GM03348 (cell line): ENCODE measurements at places on chromosomes 7 and 10.

- DNase-seq, result peak; percentile 89
Observed at GRCh38 chr7:139709485-139709884, 68.3 kb downstream of the HIPK2 start.

GRCh38 chr7:10939237-10939910 lies 34.3 kb upstream of the PHF14 start:
- DNase-seq, result peak; percentile 20

DNA sequence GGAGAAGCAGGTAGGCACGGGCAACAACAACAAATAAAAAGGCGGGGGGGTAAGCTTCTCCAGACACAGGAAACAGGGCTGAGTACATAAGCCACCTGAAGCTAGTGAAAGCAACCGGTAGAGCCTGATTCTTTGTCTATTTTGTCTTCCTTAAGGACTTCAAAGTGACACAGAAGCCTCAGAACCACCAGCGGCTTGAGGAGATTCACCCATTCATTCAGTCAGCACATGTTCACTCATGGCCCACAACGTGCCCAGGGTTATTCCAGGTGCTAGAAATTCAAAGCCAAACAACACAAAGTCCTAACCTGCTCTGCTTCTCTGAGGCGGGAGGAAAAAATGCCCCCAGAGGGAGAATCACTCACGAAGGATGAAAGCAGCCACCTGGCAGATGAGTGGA lies 69.3 kb upstream of the C7orf33 start:
- no peak for DNase-seq

GRCh38 chr10:71512761-71513539 lies 116.2 kb downstream of the CDH23 start:
- DNase-seq, result no peak

DNA sequence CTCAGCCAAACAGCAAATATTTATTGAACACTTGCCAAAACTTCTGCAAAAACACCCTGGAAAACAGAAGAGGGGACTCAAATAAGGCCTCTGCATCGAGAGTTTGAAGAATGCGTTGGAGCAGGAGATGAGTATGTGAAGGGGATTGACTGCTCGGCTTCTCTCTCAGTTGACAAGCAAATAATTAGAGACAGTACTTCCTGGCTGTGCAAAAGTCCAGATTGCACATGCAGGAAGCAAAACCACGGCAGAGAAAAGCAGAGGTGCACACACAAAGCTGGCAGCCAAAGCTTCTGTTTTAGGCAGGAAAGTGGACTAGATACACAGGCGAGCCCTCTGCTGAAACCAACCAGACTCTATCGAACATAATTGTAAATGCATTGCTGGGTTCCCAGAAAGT lies 343.6 kb upstream of the MGMT start:
- no peak for DNase-seq

- no peak for DNase-seq
Observed at GRCh38 chr7:69603351-69603750, 5.1 kb downstream of the AUTS2 start.

DNA sequence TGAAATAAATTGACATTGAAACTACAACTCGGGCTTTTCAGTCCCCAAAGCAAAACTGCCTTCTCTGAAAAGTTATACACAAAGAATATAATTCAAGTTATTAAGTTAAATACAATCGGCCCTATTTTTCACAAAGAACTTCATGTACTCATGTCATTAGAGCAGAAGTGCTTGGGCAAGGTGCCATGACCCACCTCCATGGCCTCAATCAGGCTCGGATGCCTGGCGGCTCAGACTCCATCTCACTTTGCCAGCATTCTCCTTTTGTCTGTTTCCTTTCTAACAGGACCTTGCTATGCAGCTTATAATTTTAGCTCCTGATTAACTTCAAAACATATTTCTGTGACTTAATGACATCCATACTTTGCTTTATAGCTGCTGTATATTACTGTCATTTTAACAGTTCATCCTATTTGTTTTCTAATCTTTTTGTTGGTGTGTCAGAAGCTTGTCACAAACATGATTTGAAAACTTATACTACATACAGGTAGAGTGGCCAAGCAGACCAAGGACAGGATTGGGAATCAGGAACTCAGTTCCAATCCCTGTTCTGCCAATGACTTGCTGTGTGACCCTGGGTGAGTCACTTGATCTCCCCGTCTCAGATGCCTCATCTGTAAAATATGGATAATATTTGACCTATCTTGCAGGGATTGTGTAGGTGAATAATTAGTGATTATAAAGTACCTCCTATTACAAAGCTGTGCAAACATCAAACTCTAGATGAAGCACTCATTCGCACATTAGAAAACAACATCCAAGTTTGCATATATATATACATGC lies 60.8 kb upstream of the ITGA8 start:
- no peak for DNase-seq

DNA sequence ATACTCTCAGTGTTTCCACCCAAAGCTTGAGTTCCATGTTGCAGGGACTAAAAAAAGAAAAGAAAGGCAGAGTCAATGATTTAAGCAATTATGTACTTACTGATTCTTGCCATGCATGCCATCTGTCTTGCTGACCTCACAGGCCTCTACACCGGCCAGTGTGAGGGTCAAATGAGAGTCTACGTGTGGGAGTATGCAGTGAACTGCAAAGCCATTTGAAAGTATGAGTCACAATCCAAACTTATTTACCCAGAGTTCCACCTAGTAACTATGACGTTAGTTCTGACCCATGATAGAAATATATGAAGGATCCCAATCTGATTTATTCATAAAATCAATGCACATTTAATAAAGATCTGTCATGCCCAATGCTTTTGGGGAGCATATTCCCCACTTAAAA lies 26.5 kb downstream of the PDE1C start:
- DNase-seq, result peak; percentile 26

DNA sequence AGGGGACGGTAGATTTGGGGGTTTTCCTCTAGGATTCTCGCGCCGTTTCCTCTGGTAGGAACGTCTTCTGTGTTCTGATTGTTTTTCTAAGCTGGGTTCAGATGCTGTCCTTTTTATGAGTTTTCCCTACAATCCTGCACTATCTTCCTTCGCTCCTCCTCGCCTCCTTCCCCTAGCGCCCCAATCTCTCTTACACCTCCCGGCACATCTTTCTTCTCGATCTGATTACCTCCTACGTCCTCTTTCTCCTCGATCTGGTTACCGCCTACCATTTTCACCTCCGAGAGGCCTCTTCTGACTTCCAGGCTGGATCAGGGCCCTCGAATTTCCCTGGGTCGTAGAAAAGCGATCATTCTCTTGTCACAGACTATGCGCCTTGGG lies 413 bp downstream of the BUD31 start:
- no peak for DNase-seq

- DNase-seq, result peak; percentile 67
Observed at GRCh38 chr7:131431289-131431688, 103.6 kb downstream of the MKLN1 start.

DNA sequence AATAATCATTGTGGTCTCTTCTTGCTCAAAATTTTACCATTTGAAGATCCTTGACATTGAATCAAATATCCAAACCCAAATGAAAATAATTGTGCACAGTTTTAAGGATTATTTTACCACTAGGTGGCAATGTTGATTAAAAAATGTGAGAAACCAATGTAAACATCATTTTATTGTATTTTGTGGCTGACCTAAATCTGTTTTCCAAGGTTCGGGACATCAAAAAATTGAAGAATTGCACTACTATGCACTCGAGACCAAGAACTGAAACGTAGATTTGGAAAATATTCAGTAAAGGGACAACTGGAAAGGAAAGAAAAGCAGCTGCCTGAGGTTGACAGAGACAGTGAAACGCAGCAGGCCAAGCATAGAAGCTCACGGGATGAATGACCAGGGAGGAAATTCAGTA lies 259.3 kb downstream of the SNX13 start:
- DNase-seq, result no peak

- no peak for DNase-seq
Observed at GRCh38 chr7:149731207-149731955, 42.0 kb downstream of the ZNF467 start.

DNA sequence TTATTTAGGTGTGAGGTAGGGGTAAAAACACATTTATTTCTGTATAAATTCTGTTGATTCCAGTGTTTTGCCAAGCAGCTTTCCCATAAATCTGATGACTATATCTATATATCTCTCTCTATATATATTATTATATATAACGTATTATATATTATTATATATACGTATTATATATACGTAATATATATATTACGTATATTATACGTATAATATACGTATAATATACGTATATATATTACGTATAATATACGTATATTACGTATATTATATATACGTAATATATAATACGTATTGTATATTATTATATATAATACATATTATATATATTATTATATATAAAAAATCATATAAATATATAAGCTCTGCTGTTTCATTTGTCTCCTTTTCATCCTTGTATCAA lies 163.5 kb downstream of the GPR158 start:
- DNase-seq, result no peak

- DNase-seq, result no peak
Observed at GRCh38 chr10:51086710-51087109, 12.4 kb downstream of the PRKG1 start.

DNA sequence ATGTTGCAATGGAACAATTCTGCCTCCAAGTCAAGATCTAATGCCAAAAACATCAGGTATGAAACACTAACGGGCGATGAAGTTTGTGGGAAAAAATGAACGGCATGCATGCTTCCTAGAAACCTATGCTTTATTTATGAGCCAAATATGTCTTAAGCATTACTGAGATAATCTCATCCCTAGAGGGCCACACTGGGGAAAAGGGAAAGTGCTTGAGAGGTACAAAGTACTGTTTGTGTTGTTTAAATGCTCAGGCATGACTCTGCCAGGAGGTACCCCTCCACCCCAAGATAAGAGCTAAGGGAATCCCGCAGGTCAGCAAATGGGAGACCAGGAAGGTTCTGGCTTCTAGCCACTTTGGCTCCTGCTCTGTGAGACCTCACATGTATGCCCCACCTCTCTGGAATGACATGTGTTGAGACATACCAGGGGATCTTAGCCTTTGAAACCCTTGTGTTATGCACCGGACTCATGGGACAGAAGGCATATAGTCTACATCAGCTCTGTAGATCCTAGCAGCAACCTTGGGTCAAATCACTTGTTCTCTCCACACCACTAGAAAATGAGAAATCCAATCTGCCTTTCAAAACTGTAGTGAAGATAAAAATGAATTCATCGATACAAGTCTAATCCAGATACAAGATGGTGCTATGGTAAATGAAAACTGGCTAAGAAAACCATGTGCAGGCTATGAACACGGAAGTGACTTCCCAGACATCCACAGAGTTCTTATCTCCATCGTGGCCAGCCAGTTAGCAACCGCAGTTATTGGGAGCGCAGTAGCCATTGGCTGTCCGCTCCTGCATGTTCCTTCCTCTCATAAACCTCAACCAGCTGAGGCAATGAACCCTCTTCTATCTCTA lies 61.0 kb downstream of the CREB3L2 start:
- DNase-seq, result no peak

DNA sequence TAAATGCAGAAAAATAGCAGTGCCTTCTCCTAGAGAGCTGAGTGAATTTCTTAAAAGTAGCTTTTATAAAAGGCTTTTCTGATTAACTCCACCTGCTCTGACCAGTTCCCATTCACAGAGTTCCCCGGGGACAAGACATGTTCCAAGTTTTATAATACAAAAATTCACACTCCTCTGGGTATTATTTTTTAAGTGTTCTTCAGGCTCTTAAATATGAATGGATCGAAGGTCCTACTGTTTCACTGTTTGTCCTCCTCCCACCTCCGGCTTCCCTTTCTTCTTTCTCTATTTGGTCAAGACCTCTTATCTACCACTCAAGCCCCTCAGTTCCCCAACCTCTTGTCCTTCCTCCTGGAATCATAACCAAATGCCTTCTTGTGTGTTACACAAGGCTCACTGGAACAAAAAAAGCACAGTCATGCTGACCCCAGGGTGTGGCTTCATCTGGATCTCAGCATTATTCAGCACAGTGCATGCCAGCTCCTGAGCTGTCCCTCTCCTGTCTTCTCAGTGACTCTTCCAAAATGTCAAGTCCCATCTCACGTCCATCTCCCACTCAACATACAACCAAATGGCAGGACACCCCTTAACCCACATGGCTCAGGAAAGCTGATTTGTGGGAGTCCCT lies 222.4 kb downstream of the SORCS1 start:
- no peak for DNase-seq

GRCh38 chr10:30694518-30695228 lies 65.1 kb upstream of the LYZL2 start:
- DNase-seq, result no peak

GRCh38 chr7:107045980-107046379 lies 1.5 kb downstream of the PRKAR2B start:
- peak; percentile 52 for DNase-seq

DNA sequence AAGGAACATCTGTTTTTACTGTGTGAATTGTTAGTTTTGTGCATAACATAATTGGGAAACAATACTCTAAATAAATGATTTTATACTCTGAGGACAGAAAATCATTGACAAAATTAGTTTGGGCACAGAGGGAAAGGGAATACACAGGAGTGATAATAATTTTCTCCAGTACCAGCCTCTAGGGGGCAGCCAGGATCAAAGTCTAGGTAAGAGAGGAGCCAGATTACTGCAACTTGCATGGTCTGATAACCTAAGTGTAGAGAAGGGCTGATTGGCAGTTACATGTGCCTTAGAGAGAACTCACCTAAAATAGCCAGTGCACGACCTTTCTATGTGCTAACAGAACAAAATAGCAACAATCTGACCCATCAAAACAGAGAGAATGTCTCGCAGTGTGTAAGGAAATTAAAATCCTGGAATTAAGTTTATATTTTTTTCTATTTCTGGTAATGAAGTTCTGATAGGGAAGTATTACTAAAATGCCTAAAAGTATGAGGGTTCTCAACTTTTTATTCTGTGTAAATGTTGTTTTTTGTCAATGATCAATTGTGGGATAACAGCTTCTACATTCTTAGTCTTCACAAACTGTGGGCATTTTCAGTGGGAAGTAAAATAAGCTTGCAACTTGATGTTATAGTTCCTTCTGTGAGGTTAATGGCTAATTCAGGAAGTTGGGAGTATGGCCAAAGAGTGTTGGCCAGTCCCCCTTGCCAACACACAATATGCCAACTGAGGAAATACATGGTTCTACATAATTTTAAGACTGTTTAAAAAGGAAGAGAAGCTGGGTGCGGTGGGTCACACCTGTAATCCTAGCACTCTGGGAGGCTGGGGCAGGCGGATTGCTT lies 66.4 kb downstream of the EXOC6 start:
- DNase-seq, result peak; percentile 69

- DNase-seq, result no peak
Observed at GRCh38 chr10:73857446-73857845, 16.9 kb downstream of the CAMK2G start.

- DNase-seq, result no peak
Observed at GRCh38 chr7:142868986-142869415, 14.1 kb downstream of the EPHB6 start.
